Stomach (tissue), 19 donors: ENCODE measurements at places on chromosomes 3 and 15.
A peak's percentile ranks its signal among the peaks of the same experiment; 100 is the strongest.

DNA sequence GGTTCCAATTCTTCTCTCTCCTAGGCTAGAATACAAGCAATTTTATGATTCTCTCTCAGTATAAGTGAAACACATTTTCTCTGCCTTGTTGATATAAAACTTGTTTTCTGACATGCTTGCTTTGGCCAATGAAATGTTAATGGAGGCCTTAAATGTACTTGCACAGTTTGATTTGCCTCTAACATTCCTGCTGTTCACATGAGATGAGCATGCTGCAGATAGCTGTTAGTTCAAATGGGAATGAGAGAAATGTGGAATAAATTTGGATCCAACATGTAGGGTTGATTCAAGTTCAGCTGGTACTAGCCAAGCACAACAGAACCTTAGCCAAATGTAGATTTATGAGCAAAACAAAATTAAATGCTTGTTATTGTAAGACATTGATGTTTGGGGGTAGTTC, 32.6 kb upstream of the FHIT start:
- no peaks in the 10 kb centered on the region for H3K36me3 ChIP-seq
- H3K27me3 ChIP-seq, result no peaks in the 10 kb centered on the region
- no peak overlapping the region for H3K27ac ChIP-seq
- DNase-seq, result no peak

- H3K4me3 ChIP-seq, result no peak overlapping the region
- peak; percentile 71 for DNase-seq
- H3K36me3 ChIP-seq, result peaks cover 93% of the 10 kb centered on the region
- H3K27ac ChIP-seq, result no peak overlapping the region
Measured at GRCh38 chr3:52606373-52607085, 70.1 kb downstream of the UQCC5 start.

DNA sequence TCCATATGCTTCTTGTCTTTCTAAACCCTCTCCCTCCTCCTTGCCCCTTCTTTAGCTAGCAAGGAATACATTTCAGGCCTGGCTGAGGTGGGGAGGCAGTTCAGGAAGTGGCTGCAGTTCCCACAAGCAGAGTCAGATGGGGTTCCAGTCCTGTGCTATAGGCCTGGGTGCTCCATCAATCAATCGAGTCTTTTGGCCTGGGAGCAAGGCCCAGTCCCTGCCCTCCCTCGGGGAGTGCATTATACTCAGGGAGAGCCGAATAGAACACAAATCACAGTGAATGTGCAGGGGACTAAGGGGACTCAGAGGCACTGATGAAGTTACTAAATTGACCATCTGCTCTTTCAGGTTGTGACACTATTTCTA, 58.0 kb upstream of the HERC1 start:
- no peaks in the 10 kb centered on the region for H3K27me3 ChIP-seq
- H3K4me3 ChIP-seq, result no peak overlapping the region
- peaks cover 14% of the 10 kb centered on the region for H3K4me1 ChIP-seq

GRCh38 chr3:97479740-97480139, 284.8 kb upstream of the ARL6 start:
- H3K27me3 ChIP-seq, result no peaks in the 10 kb centered on the region
- H3K27ac ChIP-seq, result no peak overlapping the region
- no peaks in the 10 kb centered on the region for H3K36me3 ChIP-seq
- no peak for DNase-seq
- H3K4me1 ChIP-seq, result no peaks in the 10 kb centered on the region

GRCh38 chr3:126998320-126998719, 15.4 kb downstream of the PLXNA1 start:
- H3K4me1 ChIP-seq, result peaks cover 27% of the 10 kb centered on the region
- no peak overlapping the region for H3K4me3 ChIP-seq
- H3K36me3 ChIP-seq, result peaks cover 8% of the 10 kb centered on the region

DNA sequence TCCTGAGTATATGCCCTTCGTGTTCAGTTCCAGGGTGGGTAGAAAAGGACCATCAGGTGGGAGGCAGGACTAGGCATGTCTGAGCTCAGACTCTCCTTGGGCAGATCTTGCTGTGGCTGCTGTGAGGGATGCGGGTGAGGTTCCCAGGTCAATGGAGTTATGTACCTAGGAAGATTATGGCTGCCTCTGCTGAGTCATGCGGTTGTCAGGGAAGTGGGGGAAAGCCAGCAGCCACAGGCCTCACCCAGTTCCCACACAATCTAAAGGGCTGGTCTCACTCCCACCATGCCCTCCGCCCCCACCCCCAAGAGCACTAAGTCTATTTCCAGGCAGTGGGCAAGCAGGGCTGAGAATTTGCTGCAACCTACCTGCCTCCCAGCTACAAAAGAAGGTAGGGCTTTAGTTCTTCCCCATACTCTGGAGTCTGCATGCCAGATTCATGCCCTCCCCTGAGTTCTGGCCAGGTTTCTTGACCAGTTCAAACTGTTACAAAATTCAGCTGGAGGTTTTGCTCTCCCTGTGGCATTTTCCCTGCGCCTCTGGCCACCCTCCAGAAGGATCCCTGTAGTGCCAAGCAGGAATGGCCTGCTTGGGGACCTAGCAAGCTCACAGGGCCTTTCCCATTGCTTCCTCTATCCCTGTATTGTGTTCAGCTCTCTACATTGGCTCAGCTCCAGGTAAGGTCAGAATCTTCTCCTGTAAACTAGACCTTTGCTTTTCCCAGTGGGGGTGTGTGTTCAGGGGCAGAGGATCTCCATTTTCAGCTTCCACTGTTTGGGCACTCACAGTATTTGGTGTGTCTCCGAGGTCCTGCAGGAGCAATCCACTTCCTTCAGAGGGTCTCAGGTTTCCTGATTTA, 12.7 kb upstream of the TMCO5A start:
- H3K27me3 ChIP-seq, result no peaks in the 10 kb centered on the region
- peak; percentile 67 for DNase-seq
- peaks cover 7% of the 10 kb centered on the region for H3K4me1 ChIP-seq
- H3K27ac ChIP-seq, result peak overlapping the region; percentile 50
- no peaks in the 10 kb centered on the region for H3K36me3 ChIP-seq

DNA sequence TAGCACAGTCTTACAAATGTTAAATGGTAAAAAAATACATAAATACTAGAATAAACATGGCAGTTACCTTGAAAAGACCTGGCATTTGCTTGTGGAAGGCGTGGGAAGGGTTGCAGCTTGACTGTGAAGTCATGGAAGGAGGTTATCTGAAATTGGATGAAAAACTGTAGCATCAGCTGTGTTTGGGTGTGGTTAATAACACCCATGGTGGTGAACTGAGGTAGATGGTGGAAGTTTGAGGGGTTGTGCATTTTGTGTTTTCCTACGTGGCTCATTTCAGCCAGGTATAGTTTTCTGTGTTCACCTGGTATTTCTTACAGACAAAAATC, 46.5 kb downstream of the PSMD6 start:
- peaks cover 33% of the 10 kb centered on the region for H3K4me1 ChIP-seq
- no peak for DNase-seq
- peaks cover 20% of the 10 kb centered on the region for H3K36me3 ChIP-seq
- no peak overlapping the region for H3K27ac ChIP-seq
- no peaks in the 10 kb centered on the region for H3K27me3 ChIP-seq

GRCh38 chr3:156676768-156677479, 2.5 kb downstream of the TIPARP start:
- DNase-seq, result no peak
- peak overlapping the region; percentile 69 for H3K4me3 ChIP-seq
- peaks cover 22% of the 10 kb centered on the region for H3K4me1 ChIP-seq
- no peaks in the 10 kb centered on the region for H3K27me3 ChIP-seq
